ENCODE measurements at places on chromosomes 11 and 22. TPM values are rescaled to one million over a fixed set of nuclear protein-coding genes. Genes with fewer than 3 reads are reported as not detected.

GRCh38 chr11:113077379-113077778 is 116.2 kb downstream of the NCAM1 start:
- no peak overlapping the region for H3K4me3 ChIP-seq
- no peak for DNase-seq
- H3K27ac ChIP-seq: no peak overlapping the region
- H3K27me3 ChIP-seq: no peaks in the 10 kb centered on the region
- no peaks in the 10 kb centered on the region for H3K4me1 ChIP-seq

DNA sequence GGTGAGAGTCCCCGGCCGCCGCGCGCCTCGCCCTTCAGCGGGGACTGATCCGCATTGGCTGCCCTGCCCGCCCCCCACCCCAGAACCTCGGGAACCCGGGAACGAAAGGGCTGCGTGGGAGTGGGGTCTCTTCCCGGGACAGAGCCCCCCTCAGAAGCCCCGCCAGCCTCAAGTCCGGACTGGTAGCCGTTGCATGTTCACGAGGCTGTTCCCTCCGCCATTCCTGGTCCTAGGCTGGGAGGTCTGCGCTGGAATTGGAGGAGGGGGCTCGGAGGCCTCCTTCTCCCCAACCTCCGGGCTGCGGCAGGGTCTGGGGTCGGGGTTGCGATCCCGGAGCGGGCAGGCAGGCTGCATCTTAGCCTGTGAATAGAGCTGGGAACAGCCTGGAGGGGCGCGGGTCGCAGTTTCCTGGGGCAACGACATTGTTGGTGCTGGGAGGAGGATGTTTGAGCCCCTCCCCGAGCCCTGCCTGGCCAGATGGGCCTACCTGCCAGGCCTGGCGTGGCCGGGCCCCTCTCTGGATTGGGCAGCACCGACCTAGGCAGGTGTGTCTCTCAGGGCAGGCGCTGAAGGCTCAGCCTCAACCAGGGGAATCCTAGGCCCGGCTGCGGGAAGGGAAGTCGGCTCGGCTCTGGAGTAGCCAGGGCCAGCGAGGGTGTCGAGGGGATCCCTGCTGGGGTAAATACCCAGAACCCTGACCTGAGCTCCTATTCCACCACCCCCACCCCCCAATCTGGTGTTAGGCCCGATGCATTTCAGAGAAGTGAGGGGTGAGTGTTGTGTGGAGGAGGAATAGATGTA is 670 bp downstream of the MAPK8IP1 start:
- no peak for DNase-seq
- no peak overlapping the region for H3K27ac ChIP-seq
- H3K36me3 ChIP-seq: no peaks in the 10 kb centered on the region
- H3K4me3 ChIP-seq: no peak overlapping the region

DNA sequence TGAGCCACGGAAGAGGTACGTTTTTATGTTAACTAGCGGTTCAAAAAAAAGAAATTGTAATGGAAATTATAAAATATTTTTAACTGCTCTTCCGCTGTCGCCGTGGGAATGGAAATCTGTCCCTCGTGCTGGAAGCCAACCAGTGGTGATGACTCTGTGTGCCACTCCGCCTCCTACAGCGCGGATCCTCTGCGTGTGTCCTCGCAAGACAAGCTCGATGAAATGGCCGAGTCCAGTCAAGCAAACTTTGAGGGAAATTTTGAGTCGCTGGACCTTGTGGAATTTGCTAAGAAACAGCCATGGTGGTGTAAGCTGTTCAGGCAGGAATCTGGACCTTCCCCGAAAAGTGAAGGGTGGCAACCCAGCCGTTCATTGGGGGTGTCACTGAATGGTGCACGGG is 2.9 kb upstream of the CBX7 start:
- H3K36me3 ChIP-seq: no peaks in the 10 kb centered on the region
- H3K4me1 ChIP-seq: peaks cover 25% of the 10 kb centered on the region
- DNase-seq: no peak
- H3K27me3 ChIP-seq: no peaks in the 10 kb centered on the region
- H3K4me3 ChIP-seq: no peak overlapping the region
- no peak overlapping the region for H3K27ac ChIP-seq

GRCh38 chr11:11843642-11844041 is 1.9 kb downstream of the USP47 start:
- no peaks in the 10 kb centered on the region for H3K27me3 ChIP-seq
- H3K4me3 ChIP-seq: no peak overlapping the region
- H3K4me1 ChIP-seq: peaks cover 54% of the 10 kb centered on the region
- DNase-seq: no peak

DNA sequence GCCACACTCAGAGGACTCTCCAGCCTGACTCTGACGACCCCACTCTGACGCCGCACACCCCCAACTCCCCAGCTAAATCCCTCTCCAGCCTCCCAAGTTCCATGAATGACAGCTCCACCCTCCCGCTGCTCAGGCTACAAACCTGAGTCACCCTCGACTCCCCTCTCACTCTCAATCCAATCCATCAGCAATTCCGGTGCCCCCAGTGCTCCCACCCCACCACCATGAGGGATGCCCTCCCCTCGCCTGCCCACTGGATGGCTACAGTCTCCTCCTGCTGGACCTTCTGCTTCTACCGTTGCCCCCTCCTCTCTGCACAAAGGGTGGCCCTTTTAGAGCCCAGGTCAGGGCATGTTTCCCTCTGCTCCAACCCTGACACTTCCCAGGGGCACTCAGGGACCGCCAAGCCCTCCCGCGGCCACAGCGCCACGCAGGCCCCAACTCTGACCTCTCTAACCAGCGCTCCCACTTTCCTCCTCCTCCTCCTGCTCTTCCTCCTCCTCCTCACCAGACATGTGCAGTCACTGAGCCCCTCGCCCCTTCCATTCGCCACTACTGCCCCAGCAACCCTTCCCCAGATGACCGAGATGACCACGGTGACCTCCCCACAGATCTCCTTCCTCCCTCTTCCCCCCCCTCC is 69.5 kb upstream of the NUP50 start:
- H3K4me3 ChIP-seq: no peak overlapping the region
- no peaks in the 10 kb centered on the region for H3K36me3 ChIP-seq
- H3K4me1 ChIP-seq: no peaks in the 10 kb centered on the region
- H3K27me3 ChIP-seq: peaks cover 6% of the 10 kb centered on the region
- no peak overlapping the region for H3K27ac ChIP-seq

DNA sequence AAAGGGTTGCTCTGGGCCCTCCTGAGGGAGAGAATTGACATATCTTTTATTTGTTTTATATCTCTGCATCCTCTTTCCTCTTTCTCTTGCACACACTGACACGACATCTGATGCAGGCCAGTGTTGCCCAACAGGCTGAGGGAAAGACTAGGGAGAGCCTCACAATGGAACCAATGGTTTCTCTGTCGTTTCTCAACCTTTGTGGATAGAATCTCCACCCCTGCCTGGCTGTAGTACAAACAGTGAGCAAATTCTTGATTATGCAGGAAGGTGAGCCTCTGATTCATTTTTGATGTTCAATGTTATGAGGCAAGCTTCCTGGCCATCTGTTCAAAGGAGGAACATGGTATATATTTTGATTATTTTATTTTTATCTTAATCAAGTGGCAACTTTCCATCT is 49.8 kb upstream of the PLET1 start:
- H3K36me3 ChIP-seq: no peaks in the 10 kb centered on the region
- no peak overlapping the region for H3K4me3 ChIP-seq
- DNase-seq: no peak

DNA sequence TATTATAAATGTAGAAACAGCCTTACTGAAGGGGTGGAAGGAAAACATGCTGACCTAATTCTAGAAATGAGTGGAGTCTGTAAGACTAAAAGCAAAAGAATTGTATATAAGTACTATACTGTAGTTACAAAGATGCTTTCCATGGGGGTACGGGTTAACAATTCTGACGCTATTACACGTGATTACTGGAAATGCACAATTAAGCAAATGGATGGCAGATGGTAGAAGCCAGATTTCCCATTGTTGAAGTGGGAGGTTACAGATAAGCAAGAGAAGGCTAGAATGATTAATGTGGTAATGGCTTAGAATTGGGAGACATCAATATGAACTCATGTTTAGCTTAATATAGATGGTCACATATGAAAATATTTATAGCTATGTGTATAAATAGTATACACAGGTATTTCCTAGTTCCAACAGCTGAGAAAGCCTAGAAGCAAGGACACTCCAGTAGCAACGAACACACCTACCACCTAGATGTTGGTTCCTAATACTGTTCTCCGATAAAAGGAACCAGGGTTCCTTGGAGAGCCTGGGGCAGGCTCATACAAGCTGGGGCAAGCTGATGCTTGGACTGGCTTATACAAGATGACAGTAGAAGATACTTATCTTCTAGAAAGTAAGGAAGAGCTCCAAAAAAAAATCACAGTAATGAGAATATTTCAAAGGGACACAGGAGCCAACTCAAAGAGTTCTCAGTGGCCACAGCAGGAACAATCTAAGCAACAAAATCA is 13.5 kb downstream of the SMC1B start:
- H3K36me3 ChIP-seq: no peaks in the 10 kb centered on the region
- no peaks in the 10 kb centered on the region for H3K27me3 ChIP-seq
- no peaks in the 10 kb centered on the region for H3K4me1 ChIP-seq
- H3K4me3 ChIP-seq: no peak overlapping the region
- no peak for DNase-seq

DNA sequence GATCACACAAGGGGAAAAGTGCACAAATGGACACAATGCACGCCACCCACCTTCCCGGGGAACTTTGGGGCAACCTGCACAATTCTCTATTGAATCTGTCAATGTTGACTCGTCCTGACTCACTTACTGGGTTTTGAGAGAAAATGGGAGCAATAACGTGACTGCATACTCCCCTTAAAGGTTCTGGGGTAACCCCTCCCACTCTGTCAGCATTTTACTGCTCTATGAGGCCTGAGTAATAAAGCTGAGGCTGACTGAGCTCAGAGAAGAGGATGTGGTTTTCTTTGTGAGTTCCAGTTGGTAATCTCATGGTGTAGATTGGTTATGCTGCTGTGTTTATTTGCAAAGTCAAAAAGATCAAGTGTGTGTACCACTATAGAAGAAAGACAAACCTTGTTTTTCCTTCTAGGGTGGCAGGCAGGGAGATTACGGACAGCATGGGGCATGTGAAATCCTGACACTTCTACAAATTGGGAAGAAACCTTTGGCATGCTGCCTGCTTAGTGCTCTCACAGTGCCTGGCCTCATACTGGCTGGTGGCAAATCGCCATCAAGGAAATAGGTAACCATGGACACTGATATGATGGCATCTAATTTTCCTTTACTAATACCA is 16.1 kb upstream of the APOA1 start:
- H3K4me1 ChIP-seq: no peaks in the 10 kb centered on the region
- no peak for DNase-seq
- no peaks in the 10 kb centered on the region for H3K27me3 ChIP-seq

- peaks cover 37% of the 10 kb centered on the region for H3K4me1 ChIP-seq
- H3K27ac ChIP-seq: no peak overlapping the region
- H3K4me3 ChIP-seq: no peak overlapping the region
- peaks cover 18% of the 10 kb centered on the region for H3K27me3 ChIP-seq
These were observed 7.4 kb downstream of the SCARF2 start for GRCh38 chr22:20430101-20430719.

- H3K36me3 ChIP-seq: peaks cover 2% of the 10 kb centered on the region
- DNase-seq: no peak
- peaks cover 8% of the 10 kb centered on the region for H3K4me1 ChIP-seq
These were observed 35.9 kb downstream of the CTSC start for GRCh38 chr11:88301488-88302140.

DNA sequence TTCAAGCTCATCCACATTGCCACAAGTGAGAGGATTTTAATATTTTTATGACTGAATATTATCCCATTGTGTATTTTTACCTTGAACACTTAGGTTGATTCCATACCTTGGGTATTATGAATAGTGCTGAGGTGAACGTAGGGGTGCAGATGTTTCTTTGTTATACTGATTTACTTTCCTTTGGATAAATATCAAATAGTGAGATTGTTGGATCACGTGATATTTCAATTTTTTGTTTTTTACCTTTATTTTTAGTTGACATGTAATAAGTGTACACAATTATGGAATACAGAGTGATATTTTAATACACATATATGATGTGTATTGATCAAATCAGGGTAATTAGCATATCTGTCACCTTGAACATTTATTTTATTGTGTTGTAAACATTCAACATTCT is 8.1 kb downstream of the OR10W1 start:
- H3K4me3 ChIP-seq: no peak overlapping the region
- no peak overlapping the region for H3K27ac ChIP-seq
- no peaks in the 10 kb centered on the region for H3K4me1 ChIP-seq
- DNase-seq: no peak
- H3K36me3 ChIP-seq: no peaks in the 10 kb centered on the region

- no peaks in the 10 kb centered on the region for H3K27me3 ChIP-seq
- no peaks in the 10 kb centered on the region for H3K36me3 ChIP-seq
- H3K4me3 ChIP-seq: no peak overlapping the region
- DNase-seq: no peak
- no peak overlapping the region for H3K27ac ChIP-seq
These were observed 44.2 kb downstream of the CCDC81 start for GRCh38 chr11:86418917-86419316.

- H3K4me1 ChIP-seq: peaks cover 11% of the 10 kb centered on the region
- H3K36me3 ChIP-seq: no peaks in the 10 kb centered on the region
- H3K27ac ChIP-seq: peak overlapping the region; percentile 43
- H3K27me3 ChIP-seq: no peaks in the 10 kb centered on the region
These were observed 9.6 kb upstream of the CD248 start for GRCh38 chr11:66326261-66327111.

DNA sequence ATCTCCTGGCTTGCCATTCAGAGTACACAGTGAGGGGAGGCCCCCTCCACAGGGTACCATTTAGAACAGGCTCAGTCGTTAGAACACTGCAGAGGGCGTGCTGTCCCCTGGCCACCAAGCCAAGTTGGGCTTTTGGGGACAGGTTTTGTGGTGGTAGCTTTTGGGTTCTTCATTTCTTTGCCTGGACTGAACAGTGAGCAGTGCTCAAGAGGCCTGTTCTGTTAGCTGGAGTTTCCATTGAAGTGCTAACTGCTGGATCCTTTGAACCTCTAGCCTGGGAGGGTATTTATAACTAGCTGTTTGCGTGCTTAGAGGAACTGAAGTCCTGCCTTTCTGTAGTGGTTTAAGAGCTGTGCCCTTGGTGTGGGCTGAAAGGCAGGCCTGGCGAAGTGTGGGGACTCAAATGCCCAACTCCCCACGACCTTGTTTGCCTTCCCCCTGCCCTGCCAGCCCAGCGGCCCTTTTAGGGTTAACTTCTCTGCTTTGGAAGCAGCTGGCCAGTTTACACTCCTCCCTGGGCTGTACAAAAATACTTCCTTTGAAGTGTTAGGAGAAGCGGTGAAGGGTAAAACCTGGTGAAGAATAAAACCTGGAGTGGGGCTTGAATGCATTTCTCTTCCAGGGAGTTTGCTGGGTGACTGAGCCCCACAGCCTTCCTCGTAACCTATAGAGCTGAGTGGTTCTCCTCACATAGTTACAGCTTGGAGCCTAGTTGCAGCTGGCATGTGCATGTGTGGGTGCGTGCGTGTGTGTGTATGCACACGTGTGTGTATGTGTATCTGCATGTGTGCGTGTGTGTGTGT is 34.6 kb downstream of the ZNRF3 start:
- H3K4me1 ChIP-seq: peaks cover 62% of the 10 kb centered on the region
- no peaks in the 10 kb centered on the region for H3K27me3 ChIP-seq
- H3K36me3 ChIP-seq: no peaks in the 10 kb centered on the region
- DNase-seq: peak; percentile 57

GRCh38 chr22:44944883-44945601 is 64.8 kb downstream of the PHF21B start:
- no peak for DNase-seq
- no peaks in the 10 kb centered on the region for H3K27me3 ChIP-seq
- H3K27ac ChIP-seq: no peak overlapping the region
- no peaks in the 10 kb centered on the region for H3K4me1 ChIP-seq
- no peak overlapping the region for H3K4me3 ChIP-seq
- no peaks in the 10 kb centered on the region for H3K36me3 ChIP-seq

NELL1 gene
- total RNA-seq: not detected

ACR gene
- not detected for total RNA-seq

SLC29A2 gene
- total RNA-seq: 14.2 TPM

YPEL1 gene
- 4.4 TPM for total RNA-seq

KIF18A gene
- total RNA-seq: 0.52 TPM

TMEM121B gene
- not detected for total RNA-seq

PATE2 gene
- total RNA-seq: not detected

Measured in body of pancreas (tissue), 4 donors.